GM23338 (cell line): ENCODE measurements at places on chromosomes 4 and X. TPM values are rescaled to one million over a fixed set of nuclear protein-coding genes. Genes with fewer than 3 reads are reported as not detected.

DNA sequence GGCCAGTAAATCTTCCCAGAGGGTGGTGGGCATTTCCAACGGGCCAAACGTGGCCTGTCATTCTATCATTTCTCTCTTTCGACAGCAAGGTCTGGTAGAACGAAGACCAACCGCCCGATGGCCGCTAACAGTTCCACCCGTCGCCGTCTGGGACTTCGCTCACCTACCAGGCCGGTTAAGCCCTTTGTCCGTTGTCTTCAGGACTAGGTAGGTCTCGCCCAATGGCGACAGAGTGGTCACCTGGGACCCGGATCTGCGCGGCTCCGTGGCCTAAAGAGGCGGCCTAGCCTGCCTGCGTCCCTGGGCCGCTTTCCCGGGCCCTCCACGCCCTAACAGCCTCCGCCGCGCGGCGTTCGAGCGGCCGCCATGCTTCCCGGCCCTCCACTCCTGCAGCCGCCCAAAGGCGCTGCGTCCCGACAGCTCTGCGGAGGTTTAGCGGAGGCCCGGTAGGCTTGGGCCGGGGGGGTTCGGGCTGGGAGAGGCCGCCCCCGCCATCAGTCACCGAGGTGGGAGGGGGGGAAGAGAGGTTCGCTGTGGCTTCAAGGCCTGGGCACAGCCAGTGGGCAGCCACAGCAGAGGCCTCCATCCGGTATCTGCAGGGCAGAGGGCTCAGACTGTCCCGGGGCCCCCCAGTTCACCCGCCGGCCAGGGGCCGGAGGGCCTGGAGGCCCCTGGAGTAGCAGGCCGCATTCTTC, 194.0 kb upstream of the BRWD3 start:
- no peaks in the 10 kb centered on the region for H3K4me1 ChIP-seq
- DNase-seq, result no peak
- no peaks in the 10 kb centered on the region for H3K27me3 ChIP-seq
- no peaks in the 10 kb centered on the region for H3K36me3 ChIP-seq
- no peak overlapping the region for H3K27ac ChIP-seq
- no peak overlapping the region for H3K4me3 ChIP-seq

DNA sequence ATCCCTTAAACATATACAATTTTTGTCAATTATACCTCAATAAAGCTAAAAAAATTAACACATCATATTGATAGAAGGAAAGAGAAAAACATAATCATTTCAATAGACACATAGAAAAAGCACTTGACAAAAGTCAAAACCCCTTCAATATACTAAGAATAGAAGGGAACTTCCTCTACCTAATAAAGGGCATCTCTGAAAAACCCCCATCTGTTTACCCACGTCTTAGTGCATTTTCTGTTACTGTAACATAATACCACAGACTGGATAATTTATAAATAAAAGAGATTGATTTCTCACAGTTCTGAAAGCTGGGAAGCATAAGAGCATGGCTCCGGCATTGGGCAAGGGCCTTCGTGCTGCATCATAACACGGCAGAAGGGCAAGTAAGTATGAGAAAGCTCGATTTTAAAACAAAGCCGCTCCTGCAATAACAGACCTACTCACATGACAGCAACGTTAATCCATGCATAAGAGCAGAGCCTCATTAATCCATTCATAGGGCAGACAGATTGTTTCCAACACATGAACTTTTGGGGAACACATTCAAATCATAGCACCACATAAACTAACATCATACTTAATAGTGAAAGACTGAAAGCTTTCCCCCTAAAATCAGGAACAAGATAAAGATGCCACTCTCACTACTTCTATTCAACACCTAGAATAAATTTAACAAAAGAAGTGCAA, 15.7 kb downstream of the STEEP1 start:
- no peaks in the 10 kb centered on the region for H3K27me3 ChIP-seq
- no peaks in the 10 kb centered on the region for H3K4me1 ChIP-seq
- no peak overlapping the region for H3K27ac ChIP-seq
- H3K36me3 ChIP-seq, result no peaks in the 10 kb centered on the region
- DNase-seq, result no peak
- H3K4me3 ChIP-seq, result no peak overlapping the region

DNA sequence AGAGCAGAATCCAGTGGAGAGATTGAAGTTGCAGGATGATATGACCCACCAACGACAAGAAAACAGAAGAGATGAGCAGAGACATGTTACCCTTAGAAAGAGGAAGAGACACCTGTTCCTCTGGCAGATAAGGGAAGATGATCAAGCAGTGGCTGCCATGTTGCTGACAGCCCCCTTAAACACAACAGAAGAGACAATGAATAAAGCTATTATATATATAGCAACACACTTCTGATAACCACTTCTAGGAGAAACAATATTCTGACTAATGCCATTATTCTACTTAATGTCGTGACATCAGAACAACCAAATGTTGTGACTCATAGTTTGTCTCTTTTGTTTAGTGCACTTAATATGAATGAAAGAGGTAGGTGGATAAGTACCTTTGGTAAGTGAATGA, 44.9 kb downstream of the SH3RF1 start:
- no peaks in the 10 kb centered on the region for H3K27me3 ChIP-seq
- H3K4me1 ChIP-seq, result peaks cover 11% of the 10 kb centered on the region; the same call in 1 of the 2 replicates
- no peak overlapping the region for H3K27ac ChIP-seq
- no peaks in the 10 kb centered on the region for H3K36me3 ChIP-seq
- H3K4me3 ChIP-seq, result no peak overlapping the region

DNA sequence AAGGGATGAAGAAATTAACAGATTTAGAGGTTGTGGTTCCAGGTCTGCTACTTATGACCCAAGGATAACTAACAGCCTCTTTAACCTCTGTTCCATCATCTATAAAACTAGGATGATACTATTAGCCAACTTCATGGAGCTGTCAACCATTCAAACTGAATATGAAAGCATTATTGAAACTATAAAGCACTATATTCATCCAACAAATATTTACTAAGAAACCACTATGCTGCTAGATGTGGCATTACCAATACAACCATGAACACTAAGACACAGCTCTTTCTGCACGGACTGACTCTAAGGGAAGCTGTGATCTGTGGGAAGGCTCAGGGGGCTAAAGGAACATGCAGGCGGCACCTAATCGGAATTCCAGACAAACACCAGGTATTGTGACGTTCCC, 66.0 kb downstream of the APBB2 start:
- no peaks in the 10 kb centered on the region for H3K27me3 ChIP-seq
- no peak overlapping the region for H3K27ac ChIP-seq
- peaks cover 25% of the 10 kb centered on the region for H3K4me1 ChIP-seq
- H3K4me3 ChIP-seq, result no peak overlapping the region
- no peak for DNase-seq

GRCh38 chr4:75718529-75718928, 5.8 kb upstream of the USO1 start:
- H3K27ac ChIP-seq, result no peak overlapping the region
- no peak for DNase-seq
- no peaks in the 10 kb centered on the region; the same call in 1 of the 2 replicates for H3K36me3 ChIP-seq
- peaks cover 25% of the 10 kb centered on the region for H3K4me1 ChIP-seq
- no peaks in the 10 kb centered on the region for H3K27me3 ChIP-seq
- no peak overlapping the region for H3K4me3 ChIP-seq

DNA sequence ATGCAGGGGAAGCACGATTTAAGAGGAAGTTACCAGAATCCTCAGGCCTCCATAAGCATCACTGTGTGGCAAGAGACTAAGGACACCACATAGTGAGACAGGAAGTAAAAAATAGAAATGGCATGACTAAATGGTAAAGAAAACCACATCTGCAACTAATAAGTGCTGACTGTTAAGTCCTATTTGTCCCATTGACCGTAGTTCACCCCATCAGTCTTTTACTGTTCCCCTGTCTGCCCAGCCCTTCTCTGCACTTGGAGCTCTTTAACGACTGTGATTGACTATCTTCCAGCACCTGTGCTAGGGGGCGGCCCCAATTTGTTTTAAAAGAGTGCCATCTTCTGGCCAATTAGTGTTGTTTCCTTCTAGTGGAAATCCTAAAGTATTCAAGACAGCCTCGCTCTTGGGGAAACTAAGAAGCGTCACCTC, 94.2 kb downstream of the MAOA start:
- H3K27me3 ChIP-seq, result no peaks in the 10 kb centered on the region
- H3K36me3 ChIP-seq, result no peaks in the 10 kb centered on the region
- H3K4me1 ChIP-seq, result no peaks in the 10 kb centered on the region
- no peak overlapping the region for H3K27ac ChIP-seq

- no peak for DNase-seq
- no peak overlapping the region for H3K4me3 ChIP-seq
- H3K27ac ChIP-seq, result no peak overlapping the region
- no peaks in the 10 kb centered on the region for H3K27me3 ChIP-seq
- no peaks in the 10 kb centered on the region for H3K36me3 ChIP-seq
- peaks cover 13% of the 10 kb centered on the region; the same call in 1 of the 2 replicates for H3K4me1 ChIP-seq
These were observed 106.3 kb upstream of the TEX13D start for GRCh38 chrX:124226129-124226528.

DNA sequence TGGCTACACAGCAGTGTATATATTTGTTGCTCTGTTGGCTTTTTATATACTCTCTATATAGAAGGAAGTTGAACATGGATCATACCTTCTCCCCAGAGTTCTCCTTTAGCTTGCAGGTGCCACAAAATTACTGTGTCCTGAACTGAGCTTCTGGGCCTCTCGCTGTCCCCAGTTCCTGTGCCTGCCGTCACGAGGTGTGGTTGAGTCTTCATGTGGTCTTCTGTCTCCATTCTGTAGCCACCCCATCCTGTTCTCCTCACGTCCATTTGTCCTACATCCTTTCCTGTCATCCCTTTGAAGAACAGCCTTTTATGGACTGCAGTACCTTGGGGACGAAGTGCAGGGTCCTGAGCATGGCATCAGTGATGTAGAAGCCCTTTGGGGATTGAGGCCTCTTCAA, 14.5 kb downstream of the TMEM131L start:
- no peak overlapping the region for H3K4me3 ChIP-seq
- H3K4me1 ChIP-seq, result peaks cover 5% of the 10 kb centered on the region; the same call in 1 of the 2 replicates
- no peak for DNase-seq
- H3K27ac ChIP-seq, result peak overlapping the region; percentile 45; the same call in 1 of the 2 replicates
- no peaks in the 10 kb centered on the region for H3K27me3 ChIP-seq

DNA sequence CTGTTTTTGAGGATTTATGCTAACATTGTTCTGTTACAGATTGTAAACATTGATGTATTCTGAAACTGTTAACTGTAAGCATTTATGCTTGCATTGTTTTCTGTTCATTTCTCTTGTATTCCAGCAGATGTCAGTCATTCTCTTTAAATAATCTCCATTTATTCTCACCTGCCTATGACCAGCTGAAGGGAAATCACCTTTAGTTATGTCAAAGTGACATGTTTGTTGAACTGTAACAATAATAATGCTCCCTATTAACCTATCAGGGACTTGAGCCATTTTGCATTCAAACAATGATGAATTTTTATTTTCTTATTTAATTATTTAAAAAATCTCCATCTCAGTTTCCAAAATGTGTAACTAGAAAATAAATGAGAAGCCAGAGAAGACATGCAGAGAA, 58.0 kb downstream of the SPCS3 start:
- peak; percentile 27 for DNase-seq
- H3K27me3 ChIP-seq, result no peaks in the 10 kb centered on the region
- H3K27ac ChIP-seq, result no peak overlapping the region

DNA sequence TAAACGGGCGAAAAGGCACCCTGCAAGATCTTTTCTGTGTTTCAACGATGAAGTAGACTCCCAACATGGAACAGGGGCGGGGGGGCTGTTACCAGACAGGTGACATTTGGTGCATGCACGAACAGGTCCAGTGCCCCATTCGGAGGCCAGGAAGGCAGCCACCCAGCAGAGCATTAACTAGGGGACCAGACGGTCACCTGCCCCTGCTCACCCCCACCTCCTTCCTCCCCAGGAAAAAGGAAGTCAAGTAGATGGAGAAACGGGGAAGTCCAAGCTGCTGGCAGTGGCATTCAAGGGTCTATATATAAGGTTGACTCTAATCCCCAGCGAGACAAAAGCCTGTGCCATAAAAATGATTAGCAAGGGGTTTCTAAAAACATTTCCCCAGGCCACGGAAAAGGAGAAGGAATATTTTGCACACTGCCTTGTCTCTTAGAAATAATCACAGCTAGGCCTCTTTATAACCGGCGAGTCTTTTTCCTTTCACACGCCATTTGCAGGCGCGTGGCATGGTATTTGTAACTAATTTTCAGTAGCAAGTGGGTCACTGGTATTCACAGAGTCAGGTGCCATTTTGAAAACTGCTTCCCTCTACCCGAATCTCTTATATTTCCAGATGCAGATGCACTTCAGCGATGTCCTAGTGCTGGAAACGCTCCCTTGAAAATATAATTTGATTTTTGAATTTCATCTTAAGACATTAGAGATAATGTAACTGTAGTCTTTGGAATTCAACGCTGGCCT, 1.2 kb upstream of the TMSB4X start:
- H3K4me1 ChIP-seq, result no peaks in the 10 kb centered on the region; the same call in 1 of the 2 replicates
- no peak for DNase-seq
- peak overlapping the region; percentile 81; the same call in 1 of the 2 replicates for H3K27ac ChIP-seq
- H3K36me3 ChIP-seq, result no peaks in the 10 kb centered on the region

DNA sequence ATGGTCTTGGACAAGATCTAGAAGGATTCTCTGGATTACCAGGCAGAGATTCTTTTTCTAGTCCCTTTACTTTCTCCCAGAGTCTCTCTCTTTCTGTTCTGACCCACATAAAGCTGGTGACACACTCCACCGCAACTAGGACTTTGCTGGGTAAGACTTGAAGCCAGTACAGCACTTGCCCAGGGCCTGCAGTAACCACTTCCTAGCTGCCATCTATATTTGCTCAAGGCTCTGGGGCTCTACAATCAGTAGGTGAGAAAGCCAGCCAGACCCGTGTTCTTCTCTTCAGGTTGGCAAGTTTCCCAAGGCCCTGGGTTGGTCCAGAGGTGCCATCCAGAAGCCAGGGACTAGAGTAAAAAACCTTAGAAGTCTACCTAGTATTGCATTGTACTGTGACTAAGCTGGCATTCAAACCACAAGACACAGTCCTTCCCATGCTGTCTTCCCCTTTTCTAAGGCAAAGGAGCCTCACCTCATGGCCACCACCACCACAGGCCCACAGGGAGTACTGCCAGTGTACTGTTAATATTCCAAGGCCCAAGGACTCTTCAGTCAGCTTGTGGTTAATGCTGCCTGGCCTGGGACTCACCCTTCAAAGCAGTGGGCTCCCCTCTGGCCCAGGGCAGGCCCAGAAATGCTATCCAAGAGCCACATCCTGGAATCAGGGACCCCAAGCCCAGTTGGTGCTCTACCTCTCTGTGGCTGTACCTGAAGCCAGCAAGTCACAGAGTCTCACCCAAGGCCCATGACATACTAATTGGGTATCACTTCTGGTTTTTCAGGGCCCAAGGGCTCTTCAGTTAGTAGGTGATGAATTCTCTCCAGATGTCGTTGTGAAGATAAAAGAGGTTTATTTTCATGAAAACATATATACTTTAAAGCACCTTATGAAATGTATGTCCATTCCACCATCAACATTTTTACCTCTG, 54.7 kb downstream of the CD38 start:
- no peaks in the 10 kb centered on the region for H3K27me3 ChIP-seq
- no peaks in the 10 kb centered on the region for H3K4me1 ChIP-seq
- H3K27ac ChIP-seq, result no peak overlapping the region
- H3K4me3 ChIP-seq, result no peak overlapping the region
- H3K36me3 ChIP-seq, result no peaks in the 10 kb centered on the region
- DNase-seq, result no peak

MTNR1A gene
- 0.32 and 0.35 TPM in 2 replicates for polyA plus RNA-seq

EDA2R gene
- 5.0 and 6.0 TPM in 2 replicates for polyA plus RNA-seq

SNCA gene
- 26.3 and 31.1 TPM in 2 replicates for polyA plus RNA-seq

HSFX4 gene
- not detected in 2 replicates for polyA plus RNA-seq

EXOSC9 gene
- 95.2 and 105 TPM in 2 replicates for polyA plus RNA-seq

FAM9B gene
- polyA plus RNA-seq, result not detected in 2 replicates

MSANTD1 gene
- polyA plus RNA-seq, result 0.29 and 0.31 TPM in 2 replicates
